NCI-H1417 (cell line): ENCODE measurements at places on chromosomes 11 and 22.

DNA sequence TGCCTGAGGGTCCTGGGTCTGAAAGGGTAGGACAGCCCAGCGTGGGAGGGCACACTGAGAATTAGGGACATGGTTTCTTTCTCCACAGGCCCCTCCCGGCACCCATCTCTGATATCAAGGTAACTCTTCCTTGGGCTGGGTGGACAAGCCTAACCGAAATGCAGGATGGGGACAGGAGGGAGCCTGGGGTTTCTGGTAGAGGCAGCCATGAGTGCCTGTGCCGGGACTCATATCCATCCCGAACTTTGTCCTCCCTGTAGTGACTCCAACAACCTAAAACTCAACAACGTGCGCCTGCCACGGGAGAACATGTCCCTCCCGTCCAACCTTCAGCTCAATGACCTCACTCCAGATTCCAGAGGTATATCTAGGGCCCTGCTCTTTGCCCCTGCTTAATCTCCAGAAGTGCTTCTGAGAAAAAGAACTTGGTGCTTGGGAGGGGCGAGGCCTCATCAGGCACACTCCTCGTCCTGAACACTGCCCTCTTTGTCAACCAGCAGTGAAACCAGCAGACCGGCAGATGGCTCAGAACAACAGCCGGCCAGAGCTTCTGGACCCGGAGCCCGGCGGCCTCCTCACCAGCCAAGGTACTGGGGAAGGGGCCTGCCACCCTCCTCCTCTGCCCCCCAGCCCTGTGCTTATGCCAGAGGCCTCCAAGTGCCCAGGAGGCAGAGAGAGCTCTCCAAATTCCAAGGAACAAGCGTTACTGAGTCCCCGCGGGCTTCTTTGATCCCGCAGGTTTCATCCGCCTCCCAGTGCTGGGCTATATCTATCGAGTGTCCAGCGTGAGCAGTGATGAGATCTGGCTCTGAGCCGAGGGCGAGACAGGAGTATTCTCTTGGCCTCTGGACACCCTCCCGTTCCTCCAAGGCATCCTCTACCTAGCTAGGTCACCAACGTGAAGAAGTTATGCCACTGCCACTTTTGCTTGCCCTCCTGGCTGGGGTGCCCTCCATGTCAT is 3.1 kb downstream of the TMEM25 start:
- no peak for DNase-seq

DNA sequence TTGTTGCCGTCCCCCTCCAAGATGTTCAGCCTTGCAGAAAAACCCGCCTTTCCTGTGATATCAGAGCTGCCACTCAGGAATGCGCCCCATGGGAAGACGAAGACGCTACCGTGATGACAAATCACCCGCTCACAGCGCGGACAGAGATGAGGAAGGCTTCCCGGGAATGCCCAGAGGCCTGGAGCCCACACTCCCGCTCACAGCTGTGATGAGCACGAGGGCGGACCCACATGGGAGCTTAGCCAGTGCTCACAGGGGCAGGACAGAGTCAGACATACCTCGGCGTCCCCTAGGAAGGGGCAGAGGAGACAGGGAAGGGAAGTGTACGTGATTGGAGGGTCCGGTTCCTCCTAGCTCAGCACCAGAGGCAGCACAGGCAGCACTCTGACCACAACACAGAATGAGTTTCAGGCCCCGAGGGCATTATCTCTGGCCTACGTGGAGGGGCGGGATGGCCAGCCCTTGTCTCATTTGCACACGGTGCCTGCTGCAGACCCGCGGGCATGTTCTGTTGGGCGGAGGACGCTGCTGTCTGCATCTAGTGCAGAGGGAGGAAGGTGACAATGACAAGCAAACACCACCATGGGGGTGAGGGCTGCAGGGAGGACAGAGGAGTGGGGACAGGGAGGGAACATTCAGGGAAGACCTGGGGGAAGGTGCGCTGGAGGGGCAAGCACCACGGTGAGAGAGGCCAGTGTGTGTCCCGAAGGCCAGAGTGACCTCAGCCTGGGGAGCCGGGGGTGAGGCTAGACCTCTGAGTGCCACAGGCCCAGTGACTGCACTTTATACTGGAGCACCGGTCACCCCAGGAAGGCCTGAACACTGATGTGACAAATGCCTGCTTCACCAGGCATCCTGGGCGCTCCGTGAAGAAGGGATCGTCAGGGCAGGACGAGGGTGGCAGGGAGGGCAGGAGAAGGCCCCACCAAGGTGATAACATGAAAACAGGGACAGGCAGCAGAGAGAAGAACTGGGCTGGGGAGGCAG is 79.6 kb downstream of the CELSR1 start:
- no peak for DNase-seq

DNA sequence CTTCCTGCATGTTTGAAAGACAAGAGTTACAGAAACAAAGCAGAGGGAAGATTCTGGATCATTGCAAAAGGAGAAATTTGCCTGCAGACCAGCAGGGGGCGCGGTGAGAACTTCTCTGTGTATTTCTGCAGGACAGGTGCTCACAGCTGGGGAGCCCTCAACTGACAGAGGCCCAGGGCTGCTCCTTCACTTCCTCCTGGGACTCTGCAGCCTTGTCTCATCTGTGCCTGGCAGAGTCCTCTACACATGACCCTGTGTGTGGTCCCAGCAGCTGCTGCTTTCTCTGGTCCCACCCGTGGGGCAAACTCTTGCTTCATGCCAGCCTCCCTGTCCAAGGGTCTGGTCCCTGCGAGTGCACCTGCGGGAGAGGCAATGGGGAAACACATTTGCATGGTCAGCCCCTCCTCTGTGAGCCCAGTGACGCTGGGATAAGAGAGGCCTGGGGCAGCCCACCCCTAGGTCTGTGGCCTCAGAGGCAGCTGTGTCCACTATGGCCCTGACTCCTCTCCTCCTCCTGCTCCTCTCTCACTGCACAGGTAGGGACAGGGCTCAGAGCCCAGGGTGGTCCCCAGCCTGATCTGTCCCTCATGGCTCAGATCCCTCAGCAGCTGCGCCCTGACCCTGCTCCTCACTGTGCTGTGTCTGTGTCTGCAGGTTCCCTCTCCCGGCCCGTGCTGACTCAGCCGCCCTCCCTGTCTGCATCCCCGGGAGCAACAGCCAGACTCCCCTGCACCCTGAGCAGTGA is 43.2 kb upstream of the VPREB1 start:
- DNase-seq, result peak; percentile 74

- DNase-seq, result no peak
These were observed 61.7 kb downstream of the DDI1 start for GRCh38 chr11:104098132-104098531.

- peak; percentile 45 for DNase-seq
These were observed 65.3 kb downstream of the ARL14EP start for GRCh38 chr11:30387891-30388861.

DNA sequence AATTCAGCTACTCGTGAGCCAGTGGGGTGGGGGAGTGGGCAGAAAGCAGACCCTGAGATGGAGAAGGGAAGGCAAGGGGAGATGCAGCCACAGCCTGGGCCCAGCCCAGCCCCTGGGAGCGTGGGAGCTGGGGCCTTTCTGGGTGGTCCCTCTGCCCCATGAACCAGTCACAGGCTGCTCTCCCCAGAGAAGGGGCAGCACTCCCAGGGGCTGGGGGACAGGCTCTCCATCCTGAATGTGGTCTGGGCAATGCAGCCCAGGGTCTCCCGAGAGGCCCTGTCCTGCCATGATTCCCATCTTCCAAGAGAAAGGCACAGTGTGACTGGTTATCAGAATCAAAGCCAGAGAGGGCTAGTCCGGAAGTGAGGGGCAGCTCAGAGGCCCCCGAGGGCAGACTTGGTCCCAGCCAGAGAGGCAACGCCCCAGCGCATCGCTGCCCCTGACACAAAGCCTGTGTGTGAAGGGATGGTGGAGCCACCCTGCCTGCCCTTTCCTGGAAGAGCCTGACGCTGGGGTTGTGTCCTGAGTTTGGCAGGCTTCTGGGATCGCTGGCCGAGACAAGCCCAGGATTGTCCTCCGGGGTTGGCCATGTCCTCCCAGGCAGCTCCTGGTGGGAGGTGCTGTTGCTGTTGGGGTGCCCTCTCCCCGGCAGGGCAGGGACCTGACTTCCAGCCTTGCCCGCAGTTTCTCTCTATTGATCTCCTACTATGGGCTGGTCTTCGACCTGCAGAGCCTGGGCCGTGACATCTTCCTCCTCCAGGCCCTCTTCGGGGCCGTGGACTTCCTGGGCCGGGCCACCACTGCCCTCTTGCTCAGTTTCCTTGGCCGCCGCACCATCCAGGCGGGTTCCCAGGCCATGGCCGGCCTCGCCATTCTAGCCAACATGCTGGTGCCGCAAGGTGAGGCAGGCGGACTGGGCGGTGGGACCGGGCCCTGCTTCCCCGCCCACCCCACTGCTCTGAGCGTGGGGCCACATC is 23.8 kb upstream of the SLC22A12 start:
- DNase-seq, result no peak

DNA sequence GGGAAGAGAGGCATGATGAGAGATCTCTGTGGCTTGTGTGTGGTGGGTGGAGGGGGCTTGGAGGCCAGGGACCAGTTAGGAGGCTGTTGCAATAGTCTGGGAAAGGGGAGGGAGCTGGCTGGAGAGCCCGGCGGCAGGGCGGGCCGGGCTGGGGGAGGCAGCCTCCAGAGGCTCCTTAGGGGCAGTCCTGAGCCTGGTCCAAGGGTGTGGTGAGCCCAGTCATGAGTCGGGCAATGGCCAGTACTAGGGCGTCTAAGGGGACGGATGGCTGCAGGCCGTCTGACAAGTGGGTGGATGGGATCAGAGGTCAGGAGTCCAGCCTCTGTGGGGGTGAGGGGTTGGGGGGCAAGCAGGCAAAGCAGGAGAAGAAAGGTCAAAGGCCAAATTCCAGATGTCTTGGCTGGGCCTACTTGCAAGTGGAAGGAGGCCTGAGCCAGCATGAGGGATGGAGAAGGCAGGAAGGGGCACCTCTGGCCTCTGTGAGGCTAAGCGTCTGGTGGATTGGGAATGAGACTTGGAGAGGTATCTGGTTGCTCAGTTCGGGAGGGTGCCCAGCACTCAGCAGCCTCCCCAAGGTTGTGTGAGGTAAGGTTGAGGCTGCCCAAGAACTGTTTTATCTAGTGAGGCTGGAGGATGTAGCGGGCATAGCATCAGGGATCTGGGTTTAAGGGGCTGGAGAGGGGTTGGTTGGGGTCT is 6.0 kb upstream of the CD248 start:
- no peak for DNase-seq

DNA sequence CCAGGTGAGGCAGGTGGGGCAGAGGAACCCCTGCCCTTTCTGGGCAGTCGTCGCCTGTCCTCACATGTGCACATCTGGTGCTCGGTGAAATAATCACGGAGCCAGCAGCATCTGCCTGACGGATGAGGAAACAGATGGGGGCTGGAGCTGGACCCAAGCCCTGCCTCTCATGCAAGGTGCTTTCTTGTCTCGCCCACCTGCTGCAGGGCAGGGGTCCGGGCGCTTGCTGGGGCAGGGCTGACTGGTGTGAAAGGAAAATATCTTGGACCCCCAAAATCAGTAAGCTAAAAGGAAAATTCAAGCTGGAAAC is 3.3 kb downstream of the ALDH3B2 start:
- no peak for DNase-seq

GRCh38 chr11:72842653-72843330 is 28.6 kb downstream of the ATG16L2 start:
- no peak for DNase-seq

- DNase-seq, result no peak
These were observed 15.4 kb downstream of the BAD start for GRCh38 chr11:64268893-64269539.

DNA sequence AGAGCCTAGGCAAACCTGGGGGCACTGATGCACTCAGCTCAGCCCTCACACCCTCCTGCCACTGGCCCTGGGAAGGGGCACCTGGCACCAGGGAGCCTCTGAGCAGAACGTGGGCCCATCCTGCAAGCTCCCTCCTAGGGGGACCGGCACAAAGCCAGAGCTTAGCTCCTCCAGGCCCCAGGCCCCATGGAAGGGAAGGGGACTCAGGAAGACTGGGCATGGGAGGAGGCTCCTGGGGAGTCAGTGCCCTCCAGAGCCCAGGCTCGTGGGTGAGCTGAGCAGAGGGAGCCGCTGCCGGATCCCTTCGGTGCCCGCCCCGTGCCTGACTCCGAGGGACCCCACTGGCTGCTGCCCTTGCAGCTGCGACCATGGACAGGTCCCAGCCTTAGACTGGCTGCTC is 28.5 kb downstream of the ADA2 start:
- no peak for DNase-seq

DNA sequence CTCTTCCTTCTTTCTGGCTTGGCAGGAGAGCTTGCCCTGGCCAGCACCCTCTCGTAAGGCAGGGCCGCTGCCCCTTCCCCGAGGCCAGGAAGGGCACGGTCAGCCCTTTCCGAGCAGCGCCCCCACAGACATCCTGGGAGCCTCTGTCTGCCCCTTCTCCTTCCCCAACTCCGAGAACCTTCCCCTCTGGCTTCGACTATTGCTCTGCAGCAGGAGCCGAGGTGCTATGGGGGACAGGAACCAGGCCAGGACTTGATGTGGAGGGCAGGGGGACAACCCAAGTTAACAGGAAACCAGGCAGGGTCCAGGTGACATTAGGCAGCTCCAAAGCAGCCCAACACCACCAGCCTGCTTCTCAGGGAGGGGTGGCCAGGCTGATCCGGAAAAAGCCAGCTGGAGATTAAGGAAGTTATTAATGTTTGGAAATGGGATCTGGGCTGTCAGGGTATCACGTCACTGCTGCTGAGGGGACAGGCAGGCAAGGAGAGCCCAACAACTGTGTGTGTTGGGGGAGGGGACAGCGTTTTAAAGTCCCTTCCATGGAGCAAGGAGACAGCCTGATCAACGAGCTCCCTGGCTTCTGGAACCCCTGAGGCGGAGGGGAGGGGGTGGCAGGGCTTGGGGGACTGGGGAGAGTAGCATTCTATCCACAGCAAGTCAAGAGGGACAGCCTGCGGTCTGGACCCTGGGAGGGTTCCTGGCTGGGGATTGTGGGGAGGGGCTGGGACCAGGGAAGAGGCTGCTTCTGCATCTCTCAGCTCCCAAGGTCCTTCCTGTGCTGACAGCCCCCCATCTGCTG is 27.3 kb downstream of the SYT7 start:
- no peak for DNase-seq

- DNase-seq, result no peak
These were observed 46.7 kb upstream of the CCDC34 start for GRCh38 chr11:27409742-27410141.

GRCh38 chr11:120153221-120153620 is 15.3 kb upstream of the TRIM29 start:
- DNase-seq, result no peak

GRCh38 chr11:105900515-105901035 is 121.5 kb downstream of the MSANTD4 start:
- no peak for DNase-seq

GRCh38 chr11:35598254-35599125 is 19.8 kb upstream of the FJX1 start:
- no peak for DNase-seq

DNA sequence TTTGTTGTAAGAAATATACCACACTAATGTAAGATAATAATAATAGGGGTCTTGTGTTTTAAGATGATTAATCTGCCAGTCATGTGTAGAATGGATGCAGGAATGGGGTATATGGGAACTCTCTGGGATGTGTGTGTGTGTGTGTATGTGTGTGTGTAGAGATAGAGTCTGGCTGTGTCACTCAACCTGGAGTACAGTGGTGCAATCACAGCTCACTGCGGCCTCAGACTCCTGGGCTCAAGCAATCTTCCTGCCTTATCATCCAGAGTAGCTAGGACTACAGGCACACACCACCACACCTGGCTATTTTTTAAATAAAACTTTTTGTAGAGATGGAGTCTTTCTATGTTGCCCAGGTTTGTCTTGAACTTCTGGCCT is 11.5 kb upstream of the PANX1 start:
- DNase-seq, result no peak

- peak; percentile 94 for DNase-seq
These were observed 38.0 kb downstream of the JHY start for GRCh38 chr11:122920579-122920978.

GRCh38 chr11:59141673-59142460 is 789 bp upstream of the FAM111A start:
- DNase-seq, result no peak
